ENCODE measurements at places on chromosomes 6 and 20. TPM values are rescaled to one million over a fixed set of nuclear protein-coding genes. Genes with fewer than 3 reads are reported as not detected.

Gene HUS1B
- 2.1 TPM for total RNA-seq

GRCh38 chr20:11103866-11104265 is 430.1 kb upstream of the JAG1 start:
- H3K4me1 ChIP-seq: no peaks in the 10 kb centered on the region
- no peak overlapping the region for H3K4me3 ChIP-seq
- no peak for DNase-seq

GRCh38 chr6:69097948-69098347 is 462.9 kb downstream of the ADGRB3 start:
- H3K27ac ChIP-seq: no peak overlapping the region
- H3K4me3 ChIP-seq: no peak overlapping the region
- no peaks in the 10 kb centered on the region for H3K27me3 ChIP-seq
- no peaks in the 10 kb centered on the region for H3K36me3 ChIP-seq

DNA sequence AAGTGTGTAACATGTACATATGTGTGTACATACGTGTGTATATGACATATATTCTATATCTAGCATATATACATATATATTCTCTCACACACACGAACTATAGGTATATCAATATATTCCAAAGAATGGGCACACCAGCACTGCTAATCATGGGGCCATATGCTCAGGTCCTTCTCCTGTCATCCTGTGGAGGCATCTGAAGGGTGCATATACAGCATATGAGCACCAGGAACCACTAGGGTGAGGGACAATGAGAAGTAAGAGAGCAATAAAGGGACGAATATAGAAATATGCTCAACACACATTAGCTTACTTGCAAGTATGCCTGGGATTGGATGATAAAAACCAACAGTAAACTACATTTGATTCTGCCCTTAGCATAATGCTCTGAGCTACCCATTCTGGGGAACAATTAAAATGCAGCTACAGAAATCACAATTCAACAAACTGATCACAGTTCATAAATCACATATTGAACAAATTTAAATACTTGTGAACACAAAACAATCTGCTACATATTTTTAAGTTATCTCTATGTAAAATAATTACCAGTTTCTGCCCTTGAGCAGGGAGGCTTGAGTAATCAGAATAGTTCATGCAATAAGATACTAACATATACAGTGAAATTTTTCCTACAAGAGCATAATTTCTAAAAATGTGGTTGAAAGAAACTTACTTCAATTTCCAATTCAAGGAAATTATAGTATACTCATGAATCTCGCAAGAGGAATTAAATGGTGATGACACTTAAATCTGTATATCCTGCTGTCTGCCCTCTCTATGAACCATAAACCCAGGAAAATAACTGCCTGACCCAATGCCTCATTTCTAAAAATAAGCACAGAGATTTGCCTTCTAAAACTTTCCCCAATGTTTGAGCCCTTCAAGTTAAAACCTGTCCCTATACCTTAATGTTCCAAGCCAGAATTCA is 272.2 kb upstream of the THEMIS start:
- no peaks in the 10 kb centered on the region for H3K36me3 ChIP-seq
- no peaks in the 10 kb centered on the region for H3K4me1 ChIP-seq
- H3K4me3 ChIP-seq: no peak overlapping the region
- peaks cover 7% of the 10 kb centered on the region for H3K27me3 ChIP-seq
- no peak for DNase-seq
